ENCODE measurements at places on chromosomes 13 and 19.

DNA sequence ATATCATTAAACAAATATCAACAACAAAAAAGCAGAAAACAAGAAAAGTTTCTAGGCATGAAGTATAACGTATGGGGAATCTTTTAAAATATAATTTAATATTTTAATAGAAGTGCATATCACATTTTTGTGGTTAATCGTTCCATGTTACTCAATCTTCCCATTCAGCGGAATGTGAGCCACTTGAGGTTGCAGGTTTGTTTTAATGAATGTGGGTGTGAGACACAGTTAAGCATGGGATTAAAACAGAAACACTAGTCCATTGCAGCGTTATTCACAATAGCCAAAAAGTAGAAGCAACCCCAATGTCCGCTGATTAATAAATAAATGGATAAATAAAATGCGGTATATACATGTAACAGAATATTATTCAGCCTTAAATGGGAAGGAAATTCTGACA lies 146.0 kb downstream of the NDFIP2 start:
- no peak for DNase-seq

DNA sequence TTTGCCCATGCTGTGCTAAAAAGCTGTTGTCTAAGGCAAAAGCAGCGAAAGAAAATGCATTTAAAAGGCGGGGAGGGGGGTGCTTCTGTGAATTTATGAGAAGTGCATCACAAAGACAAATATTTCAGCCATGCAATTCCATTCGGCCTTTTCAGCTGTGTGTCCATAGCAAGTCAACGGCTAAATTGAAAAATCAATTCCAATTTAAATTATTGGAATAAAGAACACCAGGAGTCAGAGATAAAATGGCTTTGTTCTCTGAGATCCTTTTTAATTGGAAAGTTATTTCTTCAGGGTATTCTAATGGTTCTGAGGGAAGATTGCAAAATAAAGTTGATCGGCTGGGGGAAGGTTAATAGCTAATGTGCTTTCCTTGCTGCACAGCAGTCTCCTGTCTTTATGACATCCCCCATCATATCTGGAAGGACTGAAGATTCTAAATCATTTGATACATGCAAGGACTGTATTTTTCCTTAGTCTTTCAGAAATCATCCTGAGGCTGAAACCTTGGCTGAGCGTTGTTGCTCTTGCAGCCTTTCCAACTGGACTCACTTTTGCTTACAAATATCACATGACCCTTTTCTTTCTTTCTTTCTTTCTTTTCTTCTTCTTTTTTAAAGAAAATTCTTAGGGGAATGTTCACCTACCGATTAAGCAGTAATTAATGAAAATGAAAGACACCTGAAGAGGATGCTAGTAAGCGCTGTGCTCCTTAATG lies 647.1 kb downstream of the DACH1 start:
- no peak for DNase-seq

GRCh38 chr13:52899206-52899605 lies 50.8 kb upstream of the PCDH8 start:
- no peak for DNase-seq

DNA sequence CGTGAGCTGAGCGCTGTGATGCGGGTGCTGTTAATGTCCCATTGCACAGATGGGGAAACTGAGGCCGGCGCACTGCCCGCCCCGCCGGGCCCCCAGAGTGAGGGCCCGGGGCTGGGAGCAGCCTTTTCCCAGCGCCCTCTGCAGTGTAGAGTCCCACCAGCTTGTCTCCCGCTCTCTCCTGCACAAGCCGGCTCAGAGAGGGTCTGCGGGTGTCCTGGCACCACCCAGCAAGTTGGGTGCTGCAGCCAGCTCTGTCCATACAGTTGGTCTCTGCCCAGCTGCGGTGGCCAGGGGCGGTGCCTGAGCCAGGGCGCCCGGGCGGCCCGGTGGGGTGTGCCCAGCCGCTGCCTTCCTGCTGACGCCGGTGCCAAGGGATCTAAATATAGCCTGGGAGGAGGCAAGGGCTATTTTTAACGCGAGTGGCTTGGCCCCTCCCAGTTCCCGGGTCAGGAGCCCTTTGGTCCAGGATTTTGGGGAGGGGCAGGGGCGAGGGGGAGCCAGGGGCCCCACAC lies 19.3 kb downstream of the GADD45B start:
- DNase-seq, result no peak

GRCh38 chr13:76764429-76764828 lies 121.8 kb downstream of the KCTD12 start:
- no peak for DNase-seq

- no peak for DNase-seq
These were observed at the start of gene VSTM1 for GRCh38 chr19:54063350-54064116. VSTM1 (minus strand) TSS chr19:54063897; CDS start chr19:54063777, 120 bp downstream.

DNA sequence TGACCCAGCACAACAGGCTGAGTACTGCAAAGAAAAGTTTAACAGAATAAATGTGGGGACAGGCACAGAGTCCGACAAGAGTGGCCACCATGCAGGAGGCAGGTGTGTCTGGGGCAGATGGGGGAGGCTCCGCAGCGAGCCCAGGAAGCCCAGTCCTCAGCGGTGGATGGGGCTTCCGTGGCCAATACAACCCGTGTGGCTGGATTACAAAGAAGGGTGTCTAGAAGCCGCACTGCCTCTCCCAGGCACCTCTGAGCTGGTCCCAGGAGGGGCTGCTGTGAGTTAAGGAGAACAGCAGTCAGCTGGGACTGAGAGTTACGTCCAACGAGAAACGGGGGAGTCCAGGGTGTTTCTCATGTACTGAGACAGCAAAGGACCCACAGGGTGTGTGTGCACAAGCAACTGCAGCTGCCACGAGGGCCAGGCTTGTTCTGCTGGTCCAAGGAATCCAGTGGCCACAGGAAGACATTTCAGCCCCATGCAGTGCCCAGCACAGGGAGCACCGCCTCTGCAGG lies 70.2 kb downstream of the SPACA7 start:
- DNase-seq, result no peak

DNA sequence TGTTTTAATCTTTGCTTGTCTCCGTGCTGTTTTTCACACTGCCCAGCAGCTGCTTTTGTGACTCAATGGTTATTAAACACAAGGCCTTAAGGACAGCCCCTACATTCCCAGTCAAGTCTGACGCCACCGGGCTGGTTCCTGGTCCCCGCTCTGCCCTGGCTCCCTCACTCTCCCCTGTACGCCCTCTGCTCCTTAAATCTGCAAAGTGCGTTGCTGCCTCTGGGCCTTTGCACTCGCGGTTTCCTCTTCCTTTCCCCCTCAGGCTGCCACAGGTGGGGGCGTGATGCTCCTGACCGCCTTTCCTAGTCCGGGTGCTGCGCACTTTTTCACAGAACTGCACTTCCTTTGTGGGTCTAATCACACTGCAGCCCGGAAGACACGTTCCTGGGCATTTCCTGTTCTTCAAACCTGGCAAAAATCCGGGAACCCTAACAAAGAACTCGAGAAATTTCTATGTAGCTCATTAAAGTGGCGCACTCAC lies 25.6 kb downstream of the NOSIP start:
- no peak for DNase-seq

GRCh38 chr13:110302997-110303396 lies 4.0 kb downstream of the COL4A1 start:
- no peak for DNase-seq

DNA sequence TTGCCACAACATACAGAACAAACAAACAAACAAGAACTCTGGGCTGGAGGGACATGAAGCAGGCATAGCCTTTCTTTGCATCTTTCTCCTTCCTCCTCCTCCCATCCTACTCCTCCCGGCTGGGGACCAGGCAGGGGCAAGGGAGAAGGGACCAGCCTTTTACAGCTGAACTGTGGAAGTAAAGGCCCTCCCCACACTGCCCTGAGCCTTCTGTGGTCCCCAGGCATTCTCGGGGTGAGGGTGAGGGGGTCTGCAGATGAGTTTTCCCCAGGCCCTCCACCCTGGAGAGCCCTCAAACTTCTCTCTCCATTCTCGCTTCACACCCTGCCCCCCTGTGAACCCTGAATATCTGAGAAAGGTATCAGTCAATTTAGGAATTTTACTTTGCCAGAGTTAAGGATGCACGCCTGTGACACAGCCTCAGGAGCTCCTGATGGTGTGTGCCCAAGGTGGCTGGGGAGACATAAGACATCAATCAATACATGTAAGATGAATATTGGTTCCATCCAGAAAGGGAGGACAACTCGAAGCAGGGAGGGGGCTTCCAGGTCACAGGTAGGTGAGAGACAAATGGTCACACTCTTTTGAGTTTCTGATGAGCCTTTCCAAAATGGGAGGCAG lies 170.9 kb downstream of the COL4A1 start:
- no peak for DNase-seq

- DNase-seq, result peak; percentile 63
These were observed 539 bp upstream of the ZNF667 start for GRCh38 chr19:56477429-56478338.

- DNase-seq, result no peak
These were observed 23.1 kb upstream of the SACS start for GRCh38 chr13:23456437-23457210.

- no peak for DNase-seq
These were observed 30.2 kb downstream of the RXFP2 start for GRCh38 chr13:31769575-31769974.

GRCh38 chr13:28117689-28118377 lies 17.5 kb upstream of the FLT3 start:
- no peak for DNase-seq
